RPMI7951 (cell line): ENCODE measurements at places on chromosomes 7 and 10. TPM values are rescaled to one million over a fixed set of nuclear protein-coding genes. Genes with fewer than 3 reads are reported as not detected.
A peak's percentile ranks its signal among the peaks of the same experiment; 100 is the strongest.

- DNase-seq = no peak
These were observed 10.7 kb downstream of the NODAL start for GRCh38 chr10:70430493-70431445.

- peak; percentile 12 for DNase-seq
These were observed 41.5 kb upstream of the PLEKHA1 start for GRCh38 chr10:122333037-122333436.

- DNase-seq = no peak
These were observed 569.8 kb downstream of the CALN1 start for GRCh38 chr7:71842381-71842780.

DNA sequence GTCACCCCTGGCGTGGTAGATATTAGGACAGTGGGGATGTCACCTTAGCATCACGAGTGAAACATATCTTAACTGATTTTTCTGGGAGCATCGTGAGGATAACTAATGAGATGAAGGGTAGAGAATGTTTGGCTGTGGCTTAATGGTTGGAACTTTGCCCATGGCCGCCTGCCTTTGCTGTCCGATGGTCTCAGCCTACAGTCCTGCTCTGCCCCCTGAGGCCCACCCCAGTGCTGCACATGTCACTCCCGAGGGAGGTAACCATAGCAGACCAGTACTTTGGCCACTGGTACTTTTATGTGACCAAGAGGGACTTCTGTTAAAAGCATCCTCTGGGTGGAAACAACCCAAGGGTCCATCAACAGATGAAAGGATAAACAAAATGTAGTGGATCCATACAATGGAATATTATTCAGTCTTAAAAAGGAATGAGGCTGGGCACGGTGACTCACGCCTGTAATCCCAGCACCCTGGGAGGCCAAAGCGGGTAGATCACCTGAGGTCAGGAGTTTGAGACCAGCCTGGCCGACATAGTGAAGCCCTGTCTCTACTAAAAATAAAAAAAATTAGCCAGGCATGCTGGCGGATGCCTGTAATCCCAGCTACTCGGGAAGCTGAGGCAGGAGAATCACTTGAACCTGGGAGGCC lies 58.4 kb downstream of the TACR2 start:
- DNase-seq = no peak

DNA sequence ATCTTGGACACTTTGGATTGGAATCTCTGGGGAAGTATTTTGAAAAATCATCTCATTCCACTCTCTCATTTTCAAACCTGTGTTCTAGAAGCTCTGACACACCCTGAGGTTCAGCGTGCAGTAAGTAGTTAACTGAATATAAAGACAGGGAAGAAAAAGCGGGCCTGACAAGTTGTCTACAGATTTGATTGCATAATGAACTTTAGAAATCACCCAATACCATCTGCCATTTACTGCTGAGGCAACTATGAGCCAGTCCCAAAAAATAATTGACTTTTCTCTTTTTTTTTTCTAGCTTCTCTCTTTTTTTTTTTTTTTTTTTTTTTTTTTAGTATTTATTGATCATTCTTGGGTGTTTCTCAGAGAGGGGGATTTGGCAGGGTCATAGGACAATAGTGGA lies 29.5 kb downstream of the CDC123 start:
- DNase-seq = no peak

DNA sequence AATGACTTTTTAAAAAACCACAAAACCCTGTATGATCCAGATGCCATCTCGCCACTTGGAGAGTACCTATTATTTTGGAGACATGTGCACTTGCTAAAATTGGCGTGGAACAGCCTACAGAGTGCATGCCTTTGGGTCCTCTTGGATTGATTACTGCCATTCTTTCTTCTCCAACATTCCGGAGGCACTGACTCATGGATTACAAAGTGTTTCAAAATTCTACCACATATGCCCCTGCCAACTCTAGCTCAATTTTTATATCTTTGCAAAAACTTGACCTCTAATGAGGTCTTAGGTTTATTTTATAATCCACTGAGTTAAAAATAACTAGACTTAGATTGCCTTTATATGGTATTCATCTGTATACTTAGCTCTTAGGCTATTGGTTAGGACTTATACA lies 55.8 kb upstream of the KIF5B start:
- peak; percentile 86 for DNase-seq

GRCh38 chr10:97825020-97825760 lies 24.5 kb upstream of the GOLGA7B start:
- no peak for DNase-seq

DNA sequence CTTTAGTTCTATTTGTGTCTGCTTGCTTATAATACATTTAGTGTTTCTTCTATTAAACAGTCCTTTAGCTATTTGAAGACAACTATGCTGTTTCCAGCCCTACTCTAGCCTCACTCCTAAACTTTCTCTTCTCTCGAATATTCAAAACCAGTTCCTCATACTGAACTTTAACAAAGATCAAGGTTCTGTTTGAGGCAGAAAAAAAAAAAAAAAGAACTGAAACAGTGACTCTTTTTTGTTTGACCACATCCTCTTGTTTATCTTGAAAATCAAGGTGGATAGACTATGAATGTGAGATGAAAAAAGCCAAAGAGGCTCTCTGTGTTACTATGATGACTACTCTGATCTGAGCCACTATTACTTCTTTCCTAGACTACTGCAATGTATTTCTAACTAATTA lies 154.3 kb downstream of the ZNF365 start:
- DNase-seq = peak; percentile 42

GRCh38 chr7:24574386-24574785 lies 1.1 kb downstream of the PALS2 start:
- DNase-seq = no peak

DNA sequence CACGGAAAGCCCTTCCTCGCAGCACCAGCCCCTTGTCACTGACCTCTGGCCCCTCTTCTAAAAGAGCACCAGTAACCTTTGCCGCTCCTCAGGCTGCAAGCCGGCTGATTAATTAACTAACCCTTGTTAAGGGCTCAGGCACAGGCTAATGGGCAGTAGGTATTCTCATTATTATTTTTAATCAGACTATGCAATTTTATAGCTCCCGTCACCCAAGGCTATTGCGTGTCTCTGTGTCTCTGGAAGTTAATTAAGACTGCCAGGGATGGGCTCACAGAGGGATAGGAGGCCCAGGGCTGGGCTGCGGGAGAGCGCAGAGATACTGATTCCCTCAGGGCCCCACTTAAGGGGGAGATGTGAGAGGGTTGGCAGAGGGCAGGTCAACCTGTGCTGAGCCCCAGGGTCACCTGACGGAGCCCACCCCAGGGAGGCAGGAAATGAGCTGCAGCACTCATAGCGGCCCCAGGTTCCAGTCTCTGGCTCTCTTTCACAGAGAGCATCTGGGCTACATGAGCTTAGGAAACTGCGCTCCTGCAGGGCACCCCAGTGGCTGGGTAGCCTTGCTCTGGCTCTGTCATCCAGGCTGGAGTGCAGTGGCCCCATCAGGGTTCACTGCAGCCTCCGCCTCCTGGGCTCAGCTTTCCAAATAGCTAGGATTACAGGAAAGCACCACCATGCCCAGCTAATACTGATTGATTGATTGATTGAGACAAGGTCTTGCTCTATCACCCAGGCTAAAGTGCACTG lies 92.2 kb upstream of the LRRC4 start:
- DNase-seq = no peak

DNA sequence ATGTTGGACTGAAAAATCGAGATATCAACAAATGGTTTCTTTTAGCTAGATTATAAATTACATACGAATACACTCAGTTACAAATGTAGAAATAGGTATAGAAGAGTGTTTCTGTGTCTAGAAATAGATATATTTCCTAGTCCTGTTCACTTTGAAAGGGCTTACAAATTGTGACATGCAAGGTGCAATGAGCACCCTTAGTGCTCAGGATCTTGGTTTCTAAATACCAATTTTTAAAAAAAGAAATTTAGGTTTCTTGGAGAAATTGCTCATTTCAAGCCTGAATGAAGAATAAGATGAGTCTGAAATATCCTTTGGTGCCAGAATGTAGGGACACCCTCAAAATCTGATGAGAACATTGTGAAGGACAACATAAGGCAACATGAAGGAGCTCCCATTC lies 306.0 kb downstream of the CRPPA start:
- no peak for DNase-seq

GRCh38 chr10:104688251-104689042 lies 47.4 kb downstream of the SORCS3 start:
- DNase-seq = no peak

DNA sequence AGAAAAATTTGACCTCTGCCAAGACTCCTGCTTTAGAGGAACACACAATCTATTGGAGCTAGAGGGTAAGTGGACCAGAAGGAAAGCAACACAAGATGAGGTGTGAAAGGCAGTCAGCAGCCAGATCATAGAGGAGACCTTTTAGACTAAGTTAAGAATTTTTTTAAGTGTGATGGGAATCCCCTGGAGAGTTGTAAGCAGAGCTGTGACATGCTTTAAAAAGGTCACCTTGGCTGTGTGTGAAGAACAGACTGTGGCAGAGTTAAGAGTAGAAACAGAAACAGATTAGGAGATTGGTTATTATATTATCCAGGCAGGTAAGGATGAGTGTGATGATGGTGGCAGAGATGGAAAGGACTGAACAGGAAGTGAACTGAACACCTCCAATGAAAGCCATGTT lies 23.5 kb downstream of the CPEB3 start:
- DNase-seq = no peak

GRCh38 chr7:159015454-159016410 lies 128.9 kb downstream of the VIPR2 start:
- DNase-seq = peak; percentile 56

DNA sequence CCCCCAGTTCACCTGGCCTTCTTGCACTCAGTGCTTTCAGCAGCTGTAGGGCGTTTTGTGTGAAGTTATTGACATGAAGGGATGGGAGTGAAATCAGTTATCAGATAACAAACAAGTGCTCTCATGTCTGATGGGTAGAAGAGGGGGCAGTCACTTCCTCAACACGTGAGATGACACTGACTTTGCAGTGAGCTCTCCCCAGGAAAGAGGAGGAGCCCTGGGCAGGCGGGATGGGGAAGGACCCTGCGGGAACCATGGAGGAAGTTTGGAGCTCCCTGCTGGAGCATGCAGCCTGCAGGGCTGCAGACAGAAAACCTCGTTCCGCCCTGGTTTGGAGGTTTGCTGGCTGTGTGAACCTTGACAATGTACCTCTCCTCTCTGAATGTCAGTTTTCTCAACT lies 38.7 kb downstream of the GPR26 start:
- no peak for DNase-seq

DNA sequence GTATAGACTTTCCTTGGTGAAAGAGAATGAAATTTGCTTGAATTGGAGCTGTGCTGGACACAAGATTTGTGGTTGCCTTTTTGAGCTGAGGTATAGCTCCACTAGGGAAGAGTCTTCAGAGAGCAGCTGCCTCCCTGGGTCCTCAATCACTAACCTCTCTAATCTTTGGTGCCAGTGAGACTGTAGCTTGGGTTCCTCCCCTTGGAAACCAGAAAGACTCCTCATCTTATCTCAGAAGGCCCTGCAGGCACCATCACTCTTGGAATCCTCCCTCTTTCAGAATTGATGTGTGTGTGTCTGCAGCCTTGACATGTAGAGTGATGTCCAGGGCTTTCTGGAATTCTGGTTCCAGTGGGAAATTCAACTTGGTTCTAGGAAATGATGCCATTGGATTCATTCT lies 426.5 kb downstream of the RPS24 start:
- DNase-seq = no peak

DNA sequence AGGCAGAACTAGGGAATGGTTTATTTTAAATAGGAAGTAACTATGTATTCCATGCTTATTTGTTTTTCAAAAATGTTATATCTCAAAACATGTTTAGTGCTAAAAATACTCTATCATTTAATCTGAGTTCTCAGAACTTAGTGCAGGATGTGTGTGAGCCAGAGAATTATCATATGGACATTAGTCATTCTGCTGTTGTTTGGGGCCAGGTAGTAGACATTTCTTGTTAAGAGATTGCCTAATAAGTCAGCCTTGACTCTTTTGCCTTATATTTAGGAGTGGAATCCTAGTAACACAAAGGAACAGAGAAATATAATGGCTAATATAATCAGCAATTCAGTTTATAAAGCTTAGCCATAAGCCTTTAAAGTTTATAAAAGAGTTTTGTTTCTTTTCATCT lies 149.8 kb downstream of the CCSER2 start:
- DNase-seq = no peak

GRCh38 chr7:36838616-36839225 lies 114.4 kb upstream of the AOAH start:
- DNase-seq = no peak

- DNase-seq = no peak
These were observed 13.5 kb downstream of the EPHB6 start for GRCh38 chr7:142868188-142868985.

DNA sequence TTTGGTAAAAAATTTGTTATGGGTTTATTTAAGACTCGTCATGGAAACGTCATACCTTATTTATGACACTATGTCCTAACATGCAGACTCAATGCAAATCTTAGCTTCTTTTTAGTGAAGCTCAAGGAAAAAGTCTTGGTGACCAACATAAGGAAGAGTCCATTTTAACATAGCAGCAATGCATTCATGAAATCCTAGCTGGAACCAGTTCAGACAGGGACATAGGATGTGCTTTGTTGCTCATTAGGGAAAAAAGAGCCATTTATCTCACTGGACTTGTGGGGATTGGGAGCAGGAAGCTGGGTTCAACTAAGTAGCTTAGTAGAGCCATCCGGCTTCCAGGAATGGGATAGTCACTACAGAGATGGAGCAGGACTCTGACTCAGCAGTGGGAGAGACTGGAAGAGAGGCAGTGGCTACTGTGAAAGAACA lies 100.7 kb upstream of the DKK1 start:
- peak; percentile 19 for DNase-seq

DNA sequence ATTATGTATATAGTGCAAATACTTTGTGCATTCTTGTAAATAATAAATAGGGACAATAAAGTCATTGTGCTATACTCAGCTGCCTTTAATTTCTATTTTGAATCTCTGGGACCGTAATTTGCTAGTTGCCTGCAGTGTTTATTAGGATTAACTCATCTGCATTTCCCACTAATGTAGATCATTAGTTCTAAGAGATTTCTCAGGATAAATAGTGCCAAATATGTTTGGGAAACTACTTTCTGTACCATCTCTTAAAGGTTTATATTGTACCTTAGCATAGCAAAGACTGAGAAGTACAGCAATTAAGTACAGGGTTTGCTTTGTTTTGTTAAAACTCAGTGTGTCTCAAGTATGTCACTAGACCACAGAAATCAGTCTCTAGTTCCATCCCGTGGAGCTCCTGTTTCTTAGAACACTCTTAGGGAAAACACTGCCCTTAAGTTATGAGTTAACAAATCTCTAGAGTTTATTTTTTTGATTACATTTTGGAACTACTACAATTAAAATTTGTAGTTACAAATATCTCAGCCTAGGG lies 26.0 kb downstream of the ADD3 start:
- DNase-seq = no peak

Gene HTR5A
- not detected in 2 replicates for total RNA-seq

Gene LYZL2
- total RNA-seq = not detected in 2 replicates

Gene PODXL
- 48.2 and 49.0 TPM in 2 replicates for total RNA-seq

Gene EN2
- not detected in 2 replicates for total RNA-seq

Gene ZNF117
- total RNA-seq = 2.4 and 3.7 TPM in 2 replicates

Gene FAM237B
- not detected in 2 replicates for total RNA-seq

Gene ASNS
- 21.8 and 30.9 TPM in 2 replicates for total RNA-seq

Gene FGFBP3
- total RNA-seq = 0.12 and 0.20 TPM in 2 replicates

Gene TRPV5
- total RNA-seq = not detected in 2 replicates

Gene PCLO
- 1.2 and 1.3 TPM in 2 replicates for total RNA-seq

Gene VSTM2A
- 0.49 TPM in 1 of 2 replicates, not detected in the other for total RNA-seq

Gene MMD2
- total RNA-seq = not detected in 2 replicates
